ENCODE measurements at places on chromosomes 6 and 20.

DNA sequence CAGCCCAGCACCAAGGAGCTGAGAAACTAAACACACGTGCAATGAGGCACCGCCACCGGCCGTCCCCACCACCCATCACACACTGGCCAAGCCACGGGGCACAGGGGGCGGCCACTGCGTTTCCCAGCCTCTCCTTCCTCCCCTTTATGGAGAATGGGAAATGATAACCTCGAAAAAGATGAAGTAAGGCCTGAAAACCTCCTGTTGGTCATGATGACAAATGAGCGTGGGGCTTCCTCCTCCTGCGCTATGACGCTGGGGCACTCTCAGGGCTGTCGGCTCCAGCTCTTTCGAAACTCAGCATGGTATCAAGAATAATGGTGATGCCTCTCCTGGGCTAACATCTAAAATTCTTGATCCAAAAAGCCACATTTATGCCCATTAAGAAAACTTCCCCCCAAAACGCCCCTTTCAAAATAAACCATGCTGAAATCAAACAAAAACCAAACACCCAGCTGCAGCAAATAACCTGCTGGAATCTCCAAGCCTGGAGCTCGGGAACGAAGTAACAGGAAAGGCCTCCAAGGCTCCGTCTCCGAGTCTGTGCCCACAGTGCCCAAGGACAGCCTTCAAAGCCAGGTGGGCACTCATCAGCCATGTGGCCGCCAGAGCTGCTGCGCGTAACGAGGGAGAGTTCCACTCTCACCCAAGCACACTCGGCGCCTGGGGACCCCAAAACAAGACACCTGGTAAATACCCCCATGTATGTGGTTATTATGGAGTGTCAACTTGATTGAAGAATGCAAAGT, 50.0 kb downstream of the TAF4 start:
- no peak for DNase-seq

DNA sequence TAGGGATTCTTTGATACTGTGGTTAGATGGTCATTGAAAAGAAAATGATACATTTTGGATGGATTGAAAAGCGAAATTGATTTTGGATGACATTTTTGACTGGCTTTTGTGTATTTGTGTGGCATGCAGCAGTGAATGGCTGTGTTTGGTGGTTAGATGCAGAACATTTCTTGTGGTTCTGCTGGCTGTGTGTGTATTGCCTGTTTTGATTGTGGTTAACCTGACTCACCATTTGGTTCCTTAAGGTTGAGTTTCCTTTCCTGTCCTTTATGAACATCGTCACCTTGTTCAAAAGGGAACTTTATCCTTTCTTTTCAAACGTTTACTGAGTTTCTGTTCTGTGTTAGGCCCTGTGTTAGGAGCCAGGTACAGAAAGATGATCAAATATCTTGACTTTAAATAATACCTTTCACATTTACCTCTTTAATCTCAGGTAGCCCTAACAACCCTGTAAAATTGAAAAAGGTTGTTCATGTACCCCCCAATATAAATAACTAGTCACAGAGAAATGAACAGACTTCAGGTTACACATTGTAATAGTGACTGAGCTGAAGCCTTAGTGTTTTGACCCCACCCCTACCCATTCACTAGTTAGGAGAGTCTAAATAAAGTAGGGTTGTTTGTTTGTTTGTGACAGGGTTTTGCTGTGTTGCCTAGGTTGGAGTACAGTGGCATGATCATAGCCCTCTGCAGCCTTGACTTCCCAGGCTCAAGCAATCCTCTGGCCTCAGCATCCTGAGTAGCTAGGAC, 23.8 kb downstream of the ANKS1A start:
- DNase-seq, result peak; percentile 59

- DNase-seq, result no peak
Observed at GRCh38 chr6:83462524-83462923, 31.7 kb upstream of the ME1 start.

- DNase-seq, result peak; percentile 13
Observed at GRCh38 chr20:16243470-16243869, 329.8 kb downstream of the KIF16B start.

- DNase-seq, result no peak
Observed at GRCh38 chr20:32567384-32568178, 17.6 kb downstream of the NOL4L start.

GRCh38 chr20:32623667-32624157, 38.6 kb upstream of the NOL4L start:
- DNase-seq, result peak; percentile 25

DNA sequence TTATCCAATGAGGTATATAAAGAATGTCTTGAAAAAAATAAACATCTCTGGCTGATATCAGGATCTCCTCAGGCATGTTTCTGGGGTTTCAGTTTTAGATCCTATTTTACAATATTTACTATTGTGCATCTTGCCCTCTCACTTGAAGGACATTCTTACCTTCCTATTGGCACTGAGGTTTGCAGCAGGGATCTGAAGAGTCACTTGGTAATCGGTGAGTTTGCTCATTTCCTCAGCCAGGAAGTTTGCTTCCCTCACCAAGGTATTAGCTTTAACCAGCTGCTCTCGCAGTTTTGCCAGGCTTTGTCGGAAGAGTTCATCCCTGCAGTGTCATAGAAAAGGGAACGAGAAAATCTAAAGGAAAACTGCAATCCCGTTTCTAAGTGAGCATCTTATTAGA, 101.9 kb upstream of the NUP153 start:
- no peak for DNase-seq

GRCh38 chr20:51333971-51334370, 208.5 kb downstream of the NFATC2 start:
- no peak for DNase-seq

GRCh38 chr6:157885211-157885788, 62.3 kb downstream of the SNX9 start:
- DNase-seq, result no peak

DNA sequence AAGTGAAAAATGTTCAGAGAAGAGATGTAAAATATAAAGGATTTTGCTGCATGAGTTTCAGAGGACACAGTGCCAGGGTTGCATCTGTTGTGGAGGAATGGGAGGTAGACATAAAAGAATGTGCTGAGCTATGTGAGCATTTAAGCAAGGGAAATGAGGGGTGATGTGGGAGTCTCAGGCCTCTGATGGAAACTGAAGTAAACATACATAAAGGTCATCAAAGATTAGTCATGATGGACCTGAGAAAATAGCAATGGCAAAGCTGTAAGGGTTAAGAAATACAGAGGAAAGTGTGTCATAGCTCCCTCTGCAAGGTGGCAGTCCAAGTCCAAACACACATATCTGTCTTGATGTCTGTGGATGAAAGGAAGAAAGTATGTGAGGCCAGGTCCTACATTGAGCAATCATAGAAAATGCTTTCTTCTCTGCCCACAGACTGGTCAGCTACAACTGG, 306.6 kb upstream of the ECI2 start:
- DNase-seq, result peak; percentile 1

- no peak for DNase-seq
Observed at GRCh38 chr6:148629181-148629580, 117.6 kb upstream of the UST start.

DNA sequence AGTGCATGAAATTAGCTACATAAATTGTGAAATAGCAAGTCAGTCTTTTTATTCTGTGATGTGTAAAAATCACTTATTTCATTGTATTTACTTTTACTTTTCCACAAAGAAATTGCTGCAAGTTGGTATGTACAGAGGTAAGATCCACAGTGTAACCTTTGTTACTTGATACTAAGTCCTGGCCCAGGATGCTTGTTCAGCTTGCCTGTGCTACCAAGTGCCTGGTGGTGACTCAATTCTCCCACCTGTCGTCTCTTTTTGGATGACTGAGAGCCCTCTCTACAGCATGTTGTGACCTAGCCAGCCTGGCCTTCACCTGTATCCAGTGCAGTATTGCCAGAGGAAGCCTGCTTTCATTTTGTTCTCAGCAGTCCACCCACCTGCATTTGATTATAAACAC, 54.9 kb downstream of the ANKRD6 start:
- DNase-seq, result no peak

GRCh38 chr6:38499529-38500096, 140.1 kb downstream of the BTBD9 start:
- DNase-seq, result no peak

- DNase-seq, result no peak
Observed at GRCh38 chr6:12238219-12238618, 51.9 kb upstream of the EDN1 start.

GRCh38 chr20:61661025-61661424, 404.7 kb downstream of the TAF4 start:
- DNase-seq, result no peak

GRCh38 chr6:45712076-45712475, 303.6 kb downstream of the CLIC5 start:
- no peak for DNase-seq

DNA sequence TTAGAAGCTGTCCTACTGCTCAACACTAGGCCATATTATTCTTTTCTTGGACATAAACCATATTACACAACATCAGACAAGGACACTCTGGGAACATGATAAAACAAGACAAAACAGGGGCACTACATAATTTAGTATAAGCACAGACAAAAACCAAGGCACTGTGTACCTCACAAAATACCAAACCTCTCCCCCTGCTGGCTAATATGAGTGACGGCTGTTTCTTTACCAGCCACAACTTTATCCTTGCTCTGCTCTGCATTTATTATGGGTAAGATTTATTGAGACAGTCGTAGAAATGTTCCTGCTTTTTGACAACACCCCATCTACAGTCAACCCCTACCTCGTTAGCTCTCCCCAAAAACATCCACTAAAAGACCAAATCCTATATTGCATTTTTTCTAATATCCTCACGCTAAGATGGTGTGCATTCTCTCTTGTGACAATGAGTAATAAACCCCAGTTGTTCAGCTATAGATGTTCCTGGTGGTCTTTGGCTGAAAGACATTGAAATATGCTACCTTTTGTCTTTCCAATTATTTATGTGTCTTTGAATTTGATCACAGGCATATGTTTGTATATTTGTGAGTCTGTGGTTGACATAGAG, 23.8 kb upstream of the POLR1H start:
- DNase-seq, result peak; percentile 25

- no peak for DNase-seq
Observed at GRCh38 chr6:11983306-11983705, 28.8 kb upstream of the HIVEP1 start.

DNA sequence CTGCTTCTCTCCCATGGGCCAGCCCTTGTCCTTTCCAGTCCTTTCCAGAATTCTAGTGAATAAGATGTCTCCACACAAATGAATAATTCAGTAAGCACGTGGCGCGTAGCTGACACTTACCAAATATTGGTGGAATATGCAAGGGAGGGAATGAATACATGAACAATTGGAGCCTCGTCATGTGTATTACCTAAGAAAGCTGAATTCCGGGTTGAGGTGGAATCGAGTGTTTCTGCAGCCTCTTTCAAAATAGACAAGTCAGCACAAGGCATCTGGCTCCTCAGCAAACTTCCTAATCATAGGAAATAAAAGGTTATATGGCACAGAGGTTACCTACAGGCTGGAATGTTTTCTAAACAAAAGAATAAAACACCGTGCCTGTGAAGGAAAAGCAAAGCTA, 47.0 kb upstream of the NT5E start:
- DNase-seq, result no peak

- no peak for DNase-seq
Observed at GRCh38 chr6:97668716-97669115, 385.7 kb upstream of the MMS22L start.

- DNase-seq, result no peak
Observed at GRCh38 chr6:71033890-71034289, 77.0 kb upstream of the B3GAT2 start.

DNA sequence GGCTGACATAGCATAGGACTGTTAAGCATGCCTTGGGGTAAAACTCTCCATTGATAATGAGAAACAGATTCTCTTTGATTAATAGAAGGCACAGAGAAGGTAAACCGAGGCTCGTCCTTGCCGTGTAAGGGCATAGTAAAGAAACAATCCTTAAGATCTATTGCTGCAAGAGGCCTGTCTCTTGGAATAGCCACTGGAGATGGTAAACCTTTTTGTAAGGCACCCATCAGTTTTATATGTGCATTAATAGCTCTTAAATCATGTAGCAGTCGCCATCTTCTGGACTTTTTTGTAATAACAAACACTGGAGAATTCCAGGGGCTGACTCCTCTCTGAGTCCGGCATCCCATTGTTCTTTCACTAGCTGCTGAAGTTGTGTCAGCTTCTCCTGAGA, 8.4 kb upstream of the ABHD12 start:
- peak; percentile 91 for DNase-seq

DNA sequence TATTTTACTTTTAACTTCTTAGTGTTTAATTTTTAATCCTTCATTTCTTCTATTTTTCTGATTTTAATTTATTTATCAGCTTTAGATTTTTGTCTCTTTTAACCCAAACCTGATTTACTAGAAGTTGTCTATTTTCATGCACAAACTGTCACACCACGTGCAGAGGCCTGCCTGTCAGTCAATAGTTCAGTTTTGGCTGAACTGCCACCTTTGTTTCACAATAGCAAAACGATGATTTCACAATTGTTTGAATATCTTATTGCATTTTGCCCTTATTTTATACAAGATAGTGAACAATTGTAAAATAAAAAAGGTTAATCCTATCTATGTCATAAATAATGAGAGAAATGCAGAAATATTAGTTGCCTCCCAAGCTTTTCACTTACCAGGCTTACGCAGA, 24.0 kb upstream of the PPP1R3G start:
- DNase-seq, result no peak

DNA sequence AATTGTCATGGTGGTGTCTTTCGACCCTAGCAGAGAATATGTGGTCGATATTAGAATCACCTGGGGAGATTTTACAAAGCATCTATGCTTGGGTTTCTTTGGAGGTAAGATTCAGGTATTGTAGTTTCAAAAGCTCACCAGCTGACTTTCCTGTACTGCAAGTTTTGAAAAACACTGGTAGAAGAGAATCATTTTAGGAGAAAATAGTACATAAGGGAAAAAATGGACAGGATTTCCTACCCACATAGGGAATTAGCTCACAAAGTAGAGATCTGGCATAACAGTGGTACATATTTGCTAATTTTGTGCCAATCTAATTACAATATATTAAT, 27.4 kb upstream of the ABT1 start:
- no peak for DNase-seq

DNA sequence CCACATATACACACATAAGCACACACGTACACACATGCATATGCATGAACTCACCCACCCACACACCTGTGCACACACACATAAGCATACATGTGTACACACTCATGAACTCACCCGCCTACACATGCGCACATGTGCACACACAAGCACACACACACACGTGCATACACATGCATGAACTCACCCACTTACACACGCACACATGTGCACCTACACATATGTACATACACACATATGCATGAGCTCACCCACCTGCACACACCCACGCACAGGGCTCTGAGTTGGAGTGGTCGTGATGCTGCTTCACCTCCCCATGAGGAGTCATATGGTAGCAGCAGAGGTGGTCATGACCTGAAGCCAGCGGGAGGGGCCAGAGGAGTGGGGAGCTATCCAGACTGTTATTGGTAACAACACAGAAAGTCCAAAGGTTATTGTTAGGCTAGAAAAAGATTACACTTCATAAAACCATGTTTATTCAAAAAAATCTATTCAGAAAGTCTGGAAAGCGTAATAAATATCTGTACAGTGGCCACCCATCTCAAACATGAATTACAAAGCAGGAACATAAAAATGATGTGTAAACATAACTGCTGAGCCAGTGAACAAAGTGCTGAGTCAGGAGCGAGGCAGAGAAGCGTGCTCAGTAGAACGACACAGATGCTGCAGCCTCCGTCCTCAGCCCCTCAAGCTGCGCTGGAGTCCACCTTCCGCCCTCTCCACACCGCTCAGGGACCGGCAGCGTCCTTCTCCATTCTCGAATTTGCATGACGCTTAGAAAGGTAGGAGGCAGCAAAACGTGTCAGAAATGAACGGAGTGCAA, 26.4 kb upstream of the MPC1 start:
- no peak for DNase-seq

Measured in SW480 (cell line).